ENCODE measurements at places on chromosomes 4 and X.

GRCh38 chr4:80268936-80269335, 2.5 kb downstream of the FGF5 start:
- no peak for DNase-seq

DNA sequence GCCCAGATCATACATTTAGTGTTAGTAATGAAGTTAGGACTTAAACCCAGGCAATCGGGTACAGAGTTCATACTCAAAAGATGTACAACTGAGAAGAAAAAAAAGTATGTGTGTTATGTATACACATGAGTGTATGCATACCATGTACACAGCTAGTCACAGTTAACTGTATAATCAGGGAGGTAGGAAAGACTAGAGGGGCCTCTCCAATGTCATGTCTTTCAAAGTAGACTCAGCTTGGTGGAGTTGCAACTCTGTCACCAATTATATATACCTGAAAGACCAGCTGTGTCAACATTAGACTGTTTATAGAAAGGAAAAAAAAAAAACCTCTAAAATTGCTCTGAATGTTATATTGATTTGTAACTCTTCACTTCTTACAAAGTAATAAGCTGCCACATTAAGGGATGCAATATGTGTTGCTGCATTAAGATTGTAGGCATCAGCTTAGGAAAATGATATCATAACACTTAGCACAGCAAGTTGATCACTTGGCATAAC, 167.5 kb downstream of the DCTD start:
- no peak for DNase-seq

DNA sequence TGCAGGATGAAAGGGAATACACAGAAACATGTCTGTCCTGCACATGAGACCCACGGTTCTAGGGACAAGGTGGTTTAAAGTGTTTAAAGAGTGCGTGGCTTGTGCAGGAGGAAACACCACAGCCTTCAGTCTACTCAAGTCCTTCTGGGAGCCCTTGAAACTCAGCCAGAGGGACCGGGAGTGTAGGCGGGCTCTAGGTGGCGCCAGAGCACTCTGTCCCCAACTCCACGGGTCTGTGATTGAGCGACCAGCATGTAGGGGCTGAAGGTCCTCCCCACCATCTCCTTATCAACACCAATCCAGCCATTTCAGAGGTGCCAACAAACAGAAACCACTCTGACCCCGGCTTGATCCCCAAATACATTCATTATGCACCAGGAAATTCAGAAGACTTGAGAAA, 82.0 kb upstream of the CLDN34 start:
- peak; percentile 56 for DNase-seq

DNA sequence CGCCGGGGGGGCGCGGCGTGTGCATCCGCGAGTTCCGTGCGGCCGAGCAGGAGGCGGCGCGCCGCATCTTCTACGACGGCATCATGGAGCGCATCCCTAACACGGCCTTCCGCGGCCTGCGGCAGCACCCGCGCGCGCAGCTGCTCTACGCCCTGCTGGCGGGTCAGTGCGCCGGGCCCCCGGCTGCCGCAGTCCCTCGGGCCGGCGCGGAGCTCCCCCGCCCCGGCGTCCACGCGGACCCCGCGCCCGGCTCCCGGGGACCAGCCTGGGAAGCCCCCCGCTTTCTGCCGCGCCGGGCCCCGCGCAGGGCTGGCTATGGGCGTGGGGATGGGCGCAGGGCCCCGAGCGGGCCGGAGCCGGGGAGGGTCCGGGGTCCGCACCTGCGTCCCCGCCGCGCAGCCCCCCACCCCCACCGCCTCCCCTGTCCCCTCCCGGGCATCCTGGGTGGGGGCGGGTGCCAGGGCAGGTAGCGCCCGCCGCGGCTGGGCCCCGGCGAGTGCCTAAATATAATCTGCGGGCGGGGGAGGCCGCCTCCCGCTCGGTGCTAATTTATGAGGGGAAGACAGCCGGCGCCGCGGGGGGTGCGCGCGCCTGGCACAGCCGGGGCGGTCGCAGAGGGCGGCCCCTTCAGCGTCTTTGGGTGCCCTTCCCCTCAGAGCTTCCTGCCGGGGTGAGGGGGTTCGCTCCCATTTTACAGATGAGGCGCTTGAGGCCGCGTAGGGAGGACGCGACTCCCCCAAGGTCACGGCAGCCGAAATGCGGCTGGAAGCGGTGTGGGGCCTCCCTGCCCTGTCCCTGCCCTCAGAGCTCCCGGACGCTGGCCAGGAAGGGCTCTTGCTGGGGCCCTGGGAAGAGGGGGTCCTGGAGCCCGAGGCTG, 837 bp downstream of the NAT8L start:
- no peak for DNase-seq

- DNase-seq, result no peak
These were observed 5.9 kb downstream of the UGDH start for GRCh38 chr4:39521253-39521919.

- no peak for DNase-seq
These were observed 645.7 kb downstream of the TLL1 start for GRCh38 chr4:166518776-166519175.

DNA sequence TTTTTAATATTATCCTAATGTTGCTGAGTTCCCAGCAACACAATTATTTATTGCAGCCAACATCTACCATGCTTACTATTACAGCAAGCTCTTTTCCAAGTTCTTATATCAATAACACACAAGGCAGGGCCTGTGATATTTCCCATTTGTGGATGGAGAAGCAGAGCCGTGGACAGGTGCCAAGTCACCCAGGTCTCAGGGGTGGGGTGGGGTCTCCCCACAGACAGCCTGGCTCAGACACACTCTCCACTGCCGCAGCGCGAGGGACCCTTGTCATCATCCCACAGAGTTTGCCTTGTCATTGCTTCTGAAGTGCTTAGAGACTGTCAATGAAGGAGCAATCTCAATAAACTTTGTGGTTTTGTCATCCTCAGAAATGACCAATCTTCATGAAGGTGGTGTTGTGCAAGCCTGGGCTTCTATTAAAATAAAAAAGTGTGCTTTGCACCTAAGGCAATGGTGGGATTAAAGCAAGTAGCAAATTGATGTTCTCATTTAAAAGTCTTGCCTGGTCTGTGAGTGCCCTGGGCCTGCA, 76.1 kb downstream of the SORBS2 start:
- DNase-seq, result no peak

DNA sequence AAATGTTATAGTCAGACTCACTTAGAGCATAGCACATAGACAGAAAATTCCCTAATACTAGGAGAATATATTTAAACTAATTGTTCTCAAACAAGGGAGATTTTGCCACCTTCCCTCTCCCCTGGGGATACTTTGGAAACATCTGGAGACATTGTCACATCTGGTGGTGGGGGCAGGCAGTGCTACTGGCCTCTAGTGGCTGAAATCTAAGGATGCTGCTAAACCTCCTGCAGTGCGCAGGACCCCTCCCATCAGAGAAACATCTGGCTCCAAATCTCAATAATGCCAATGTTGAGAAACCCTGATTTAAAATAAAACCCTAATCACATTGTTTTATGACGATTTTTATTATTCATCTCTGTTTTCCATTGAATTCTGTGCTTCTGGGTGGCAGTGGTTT, 244.9 kb downstream of the FRMPD4 start:
- peak; percentile 7 for DNase-seq

GRCh38 chrX:103343105-103343504, 13.1 kb downstream of the TCEAL7 start:
- peak; percentile 37 for DNase-seq

DNA sequence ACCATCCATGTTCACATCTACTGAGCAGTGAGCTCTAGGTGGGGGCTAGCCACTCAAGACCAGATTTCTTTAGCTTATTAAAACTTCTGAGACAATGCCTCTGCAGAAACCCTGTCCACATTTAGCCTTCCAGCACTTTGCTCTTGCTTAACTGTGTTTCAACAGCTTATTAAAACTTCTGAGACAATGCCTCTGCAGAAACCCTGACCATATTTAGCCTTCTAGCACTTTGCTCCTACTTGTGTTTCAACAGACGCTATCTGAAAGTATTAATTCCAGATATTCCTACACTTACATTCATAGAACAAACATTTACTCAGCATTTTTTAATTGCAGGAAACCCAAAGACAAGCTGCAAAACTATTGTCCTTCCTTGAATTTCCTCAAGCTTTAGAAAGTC, 91.9 kb downstream of the SEL1L3 start:
- no peak for DNase-seq

DNA sequence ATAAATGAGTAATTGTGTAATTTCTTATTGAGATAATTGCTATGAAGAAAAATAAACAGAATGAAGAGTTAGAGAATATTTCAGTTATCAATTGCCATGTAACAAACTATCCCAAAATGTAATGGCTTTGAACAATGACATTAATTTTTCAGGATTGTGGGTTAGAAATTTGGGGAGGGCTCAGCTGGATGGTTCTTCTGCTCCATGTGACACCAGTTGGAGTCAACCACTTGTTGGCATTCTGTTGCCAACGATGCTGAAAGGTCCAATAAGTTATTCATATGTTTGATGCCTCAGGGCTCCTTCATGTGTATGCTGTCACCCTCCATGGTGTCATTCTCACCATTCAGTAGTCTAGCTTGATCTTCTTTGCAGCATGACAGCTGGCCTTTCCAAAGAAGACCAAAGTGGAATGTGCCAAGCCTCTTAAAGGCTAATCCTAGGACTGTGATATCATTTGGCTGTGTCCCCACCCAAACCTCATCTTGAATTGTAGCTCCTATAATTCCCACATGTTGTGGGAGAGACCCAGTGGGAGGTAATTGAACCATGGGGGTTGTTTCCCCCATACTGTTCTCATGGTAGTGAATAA, 20.9 kb upstream of the CCDC149 start:
- no peak for DNase-seq

DNA sequence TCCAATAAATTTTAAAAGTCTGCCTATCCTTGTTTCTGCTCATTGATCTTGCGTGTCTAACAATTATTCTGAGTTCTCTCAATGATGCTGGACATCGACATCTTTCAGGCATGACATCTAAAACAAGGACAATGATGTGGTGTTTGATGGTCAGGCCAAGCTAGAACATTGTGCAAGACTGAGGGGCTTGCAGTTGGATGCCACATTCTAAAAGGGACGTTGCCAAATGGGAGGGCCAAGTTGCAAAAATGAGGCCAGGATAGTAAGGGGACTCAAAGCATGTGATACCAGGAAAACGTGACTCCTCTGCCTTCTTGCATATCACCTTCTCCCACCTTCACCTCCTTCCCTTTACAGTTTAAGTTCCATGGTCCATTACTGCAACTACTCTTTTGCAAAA, 29.4 kb upstream of the NSUN7 start:
- DNase-seq, result no peak

DNA sequence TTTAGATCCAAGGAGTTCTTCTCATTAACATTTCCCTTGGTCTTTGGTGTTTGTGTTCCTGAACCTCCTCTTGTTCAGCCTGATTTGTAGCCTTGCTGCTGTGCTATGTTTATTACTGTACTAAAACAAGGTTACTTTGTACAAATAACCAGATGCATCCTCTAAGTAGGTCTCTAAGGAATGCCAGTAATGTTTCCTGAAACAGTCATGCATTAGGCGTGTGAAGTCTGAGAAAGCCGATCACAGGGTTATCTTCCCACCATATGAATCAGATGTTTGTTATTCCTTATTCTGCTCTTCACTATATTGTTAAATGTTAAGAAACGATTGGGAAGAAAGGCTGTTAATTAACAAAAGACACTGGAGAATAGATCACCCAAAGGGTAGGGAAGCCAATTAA, 66.9 kb downstream of the GALNTL6 start:
- no peak for DNase-seq

- DNase-seq, result no peak
These were observed 48.2 kb downstream of the TMEM156 start for GRCh38 chr4:38983787-38984598.

DNA sequence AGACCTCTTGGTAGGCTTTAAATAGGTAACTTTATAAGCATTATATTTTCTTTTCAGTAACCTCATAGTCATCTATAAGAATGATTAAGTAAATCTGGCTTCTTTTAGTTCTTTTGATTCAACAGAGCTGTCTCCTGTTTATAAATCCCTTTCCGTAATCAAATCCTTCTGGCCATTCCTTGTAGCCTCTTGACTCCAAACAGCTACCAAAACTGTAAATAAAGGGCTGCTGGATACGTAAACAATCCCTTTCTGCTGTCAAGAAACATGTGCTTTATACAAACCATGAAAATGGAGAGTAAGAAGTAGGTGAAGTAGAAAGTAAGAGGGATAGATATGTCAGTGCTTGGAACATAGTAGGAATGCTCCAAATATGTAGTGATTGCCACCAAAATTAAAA, 183.2 kb upstream of the CASK start:
- no peak for DNase-seq

- DNase-seq, result no peak
These were observed 9.7 kb downstream of the TSPAN7 start for GRCh38 chrX:38571058-38571457.

GRCh38 chr4:159212675-159213293, 109.9 kb downstream of the RAPGEF2 start:
- no peak for DNase-seq

- DNase-seq, result no peak
These were observed at the start of gene SLC4A4 for GRCh38 chr4:71338846-71339593. Gene SLC4A4, plus strand, starts transcription at chr4:71339020.
